ENCODE measurements at places on chromosomes 5 and 9. TPM values are rescaled to one million over a fixed set of nuclear protein-coding genes. Genes with fewer than 3 reads are reported as not detected.

Gene PCYOX1L
- 22.0 TPM for total RNA-seq

DNA sequence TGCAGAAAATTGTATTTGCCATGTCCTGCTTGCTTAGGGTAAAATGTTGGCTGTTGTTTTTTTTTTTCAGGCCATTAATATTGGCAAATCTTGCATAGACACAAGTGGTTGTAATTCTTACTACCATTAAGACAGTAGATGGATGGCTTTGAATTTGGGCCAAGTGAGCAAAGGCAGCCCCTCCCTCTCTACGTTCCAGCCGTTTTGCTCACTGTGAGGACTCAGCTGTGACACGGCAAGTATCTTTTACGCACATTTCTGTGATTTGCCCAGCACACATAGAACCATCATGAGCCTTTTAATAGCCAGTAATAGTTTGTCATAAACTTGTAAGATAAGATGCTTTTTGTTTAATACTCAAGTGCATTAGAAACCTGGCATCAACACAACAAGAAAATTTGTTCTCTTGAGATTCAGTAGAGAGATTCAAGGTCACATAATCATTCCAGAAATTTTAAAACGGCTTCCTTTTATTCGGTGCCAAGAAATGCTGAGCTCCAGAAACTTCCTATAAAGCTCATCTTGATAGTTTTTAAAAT lies 205.2 kb upstream of the ADCY2 start:
- H3K4me3 ChIP-seq: no peak overlapping the region
- H3K27ac ChIP-seq: no peak overlapping the region
- no peak for DNase-seq
- peaks cover 2% of the 10 kb centered on the region for H3K36me3 ChIP-seq
- peaks cover 3% of the 10 kb centered on the region for H3K27me3 ChIP-seq

DNA sequence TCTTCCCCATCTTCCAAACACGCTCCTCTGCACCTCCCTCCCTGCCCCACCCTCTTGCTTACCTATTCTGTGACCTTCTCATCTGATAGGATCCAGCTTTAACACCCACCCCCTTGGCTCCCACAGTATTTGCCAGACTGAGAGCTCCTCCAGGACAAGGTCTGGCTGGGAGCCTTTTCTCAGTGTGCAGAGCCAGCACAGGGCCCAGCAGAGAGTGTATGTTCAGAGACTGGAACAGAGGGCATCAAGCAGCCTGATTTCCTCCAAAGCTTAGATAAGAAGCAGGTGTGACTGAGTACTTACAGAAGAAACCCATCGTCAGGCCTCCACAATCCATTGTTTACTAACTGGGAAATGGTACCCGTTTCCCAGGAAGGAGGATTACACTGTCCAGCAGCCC lies 26.6 kb downstream of the LHX6 start:
- H3K27me3 ChIP-seq: peaks cover 41% of the 10 kb centered on the region
- H3K4me3 ChIP-seq: no peak overlapping the region
- H3K4me1 ChIP-seq: peaks cover 11% of the 10 kb centered on the region
- H3K36me3 ChIP-seq: no peaks in the 10 kb centered on the region

GRCh38 chr9:79610791-79611614 lies 39.2 kb downstream of the TLE4 start:
- H3K36me3 ChIP-seq: peaks cover 21% of the 10 kb centered on the region
- no peaks in the 10 kb centered on the region for H3K27me3 ChIP-seq
- peaks cover 62% of the 10 kb centered on the region for H3K4me1 ChIP-seq
- DNase-seq: no peak

DNA sequence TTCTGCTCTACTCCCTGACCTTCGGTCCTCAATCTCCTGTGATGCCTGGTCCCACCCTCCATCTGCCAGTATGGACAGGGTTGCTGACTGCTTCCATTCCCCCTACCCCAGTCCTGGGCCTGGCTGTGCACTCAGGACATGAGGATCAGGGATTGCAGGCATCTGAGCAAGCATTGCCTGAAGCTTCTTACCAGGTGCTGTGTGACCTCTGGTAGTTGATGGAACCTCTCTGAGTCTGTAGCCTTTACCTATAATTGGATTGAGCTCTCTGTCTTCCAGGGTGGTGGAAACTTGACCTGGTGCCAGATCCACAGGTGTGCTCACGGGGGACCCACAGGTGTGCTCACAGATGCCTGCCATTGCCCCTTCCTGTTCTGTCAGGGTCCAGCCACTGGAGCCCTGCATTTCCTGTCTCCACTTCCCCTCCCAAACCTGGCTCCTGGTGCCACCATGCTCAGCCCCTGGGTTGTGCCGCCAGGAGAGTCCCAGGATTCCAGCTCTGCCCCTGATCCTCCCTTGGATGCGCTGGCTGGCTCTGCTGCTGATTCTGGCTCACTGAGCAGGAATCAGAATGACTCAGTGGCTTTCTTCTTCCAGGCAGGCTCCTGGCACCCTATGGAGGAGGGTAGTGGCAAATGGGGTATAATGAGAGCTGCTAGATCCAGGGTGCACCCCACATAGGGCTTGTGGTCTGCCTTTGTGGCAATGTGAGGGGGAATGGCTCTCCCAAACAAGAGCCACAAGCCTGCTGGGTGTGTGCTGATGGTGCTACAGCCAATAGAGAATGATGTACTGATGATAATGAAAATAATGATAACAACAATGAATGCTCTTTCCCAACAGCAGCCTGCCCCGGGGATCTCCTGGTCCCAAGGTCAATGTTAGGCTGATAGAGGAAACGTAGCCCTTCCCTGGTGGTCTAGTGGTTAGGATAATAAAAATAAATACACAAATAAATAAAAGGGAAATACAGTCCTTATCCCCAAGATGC lies 35.2 kb upstream of the PSD2 start:
- no peak for DNase-seq
- H3K27me3 ChIP-seq: peaks cover 47% of the 10 kb centered on the region
- no peak overlapping the region for H3K27ac ChIP-seq

Gene SAXO1
- 0.14 TPM for total RNA-seq

Gene CDKN2B-AS1
- total RNA-seq: 0.21 TPM

GRCh38 chr5:168393773-168394172 lies 92.5 kb upstream of the RARS1 start:
- H3K4me3 ChIP-seq: no peak overlapping the region
- H3K4me1 ChIP-seq: no peaks in the 10 kb centered on the region
- no peak overlapping the region for H3K27ac ChIP-seq
- peaks cover 21% of the 10 kb centered on the region for H3K36me3 ChIP-seq
- DNase-seq: no peak

DNA sequence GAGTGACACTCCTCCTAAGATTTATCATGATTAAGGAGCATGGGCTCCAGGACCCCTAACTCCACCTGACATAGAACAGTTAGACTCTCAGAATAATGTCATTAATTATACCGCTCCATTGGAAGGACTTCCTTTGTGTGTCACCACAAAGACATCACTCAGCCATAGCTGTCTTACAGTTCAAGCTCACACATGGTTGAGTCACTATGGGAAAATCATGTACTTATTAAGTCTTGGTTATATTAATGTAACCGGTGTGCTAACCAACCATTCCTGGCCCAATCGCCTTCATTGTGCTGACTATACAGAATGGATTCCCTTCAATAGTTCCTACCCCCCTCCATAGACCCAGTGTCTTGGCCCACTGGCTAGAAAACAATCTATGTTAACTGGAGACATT lies 10.9 kb upstream of the MCCC2 start:
- no peak overlapping the region for H3K27ac ChIP-seq
- DNase-seq: no peak
- peaks cover 17% of the 10 kb centered on the region for H3K4me1 ChIP-seq
- peaks cover 23% of the 10 kb centered on the region for H3K36me3 ChIP-seq
- no peaks in the 10 kb centered on the region for H3K27me3 ChIP-seq
- no peak overlapping the region for H3K4me3 ChIP-seq

- no peak overlapping the region for H3K4me3 ChIP-seq
- no peaks in the 10 kb centered on the region for H3K4me1 ChIP-seq
- H3K27me3 ChIP-seq: no peaks in the 10 kb centered on the region
- H3K27ac ChIP-seq: no peak overlapping the region
- no peaks in the 10 kb centered on the region for H3K36me3 ChIP-seq
Measured at GRCh38 chr5:40499007-40499406, 180.7 kb upstream of the PTGER4 start.

Gene SH2D3C
- 6.0 TPM for total RNA-seq
